Chondrocyte (in vitro differentiated cells): ENCODE measurements at places on chromosomes 7 and 10. TPM values are rescaled to one million over a fixed set of nuclear protein-coding genes. Genes with fewer than 3 reads are reported as not detected.

DNA sequence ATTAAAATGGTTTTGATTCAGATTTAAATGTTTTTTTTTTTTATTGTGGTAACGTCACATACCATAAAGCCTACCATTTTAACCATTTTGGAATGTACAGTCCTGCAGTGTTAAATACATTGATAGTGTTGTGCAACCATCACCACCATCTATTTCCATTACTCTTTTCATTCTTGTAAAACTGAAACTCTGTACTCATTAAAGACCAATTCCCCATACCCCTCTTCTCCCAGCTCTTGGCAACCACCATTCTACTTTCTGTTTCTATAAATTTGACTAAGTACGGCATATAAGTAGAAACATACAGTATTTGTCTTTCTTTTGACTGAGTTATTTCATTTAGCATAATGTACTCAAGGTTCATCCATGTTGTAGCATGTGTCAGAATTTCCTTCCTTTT is 96.2 kb downstream of the EXOC4 start:
- DNase-seq: no peak

DNA sequence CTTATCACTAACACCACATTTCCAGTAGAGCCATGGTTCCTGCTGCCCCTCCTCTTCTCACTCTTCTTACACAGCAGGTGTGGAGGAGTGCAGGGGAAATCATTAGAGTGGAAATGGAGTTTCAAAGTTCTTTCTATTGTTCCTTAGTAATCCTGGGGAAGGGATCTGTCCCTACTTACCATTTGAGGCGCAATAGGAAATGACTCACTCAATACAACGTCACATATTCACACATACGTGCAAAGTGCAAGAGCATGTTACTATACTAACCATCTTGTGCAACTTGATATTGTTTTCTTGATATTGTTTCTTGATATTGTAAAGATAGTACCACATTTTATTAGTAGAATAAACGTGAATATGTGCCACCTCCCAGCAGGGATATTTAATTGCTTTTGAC is 1010.2 kb downstream of the DNAJB9 start:
- DNase-seq: no peak

DNA sequence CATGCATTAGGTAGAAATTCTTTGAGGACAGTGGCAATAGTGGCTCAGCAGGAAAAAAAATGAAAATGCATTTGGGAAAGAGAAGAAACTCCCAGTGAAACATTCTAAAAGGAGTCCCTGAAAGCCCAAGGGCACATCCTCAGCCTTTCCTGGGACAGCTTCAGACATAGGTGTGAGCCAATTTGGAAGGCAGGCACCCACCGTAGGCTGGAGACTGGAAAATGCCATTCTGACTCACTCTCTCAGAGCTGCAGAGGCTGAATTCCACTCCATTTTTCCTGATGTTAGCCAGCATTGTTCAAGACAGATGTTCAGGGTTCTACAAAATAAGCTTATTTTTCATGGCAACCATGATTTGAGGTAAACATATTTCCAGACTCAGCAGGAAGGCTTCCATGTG is 379.0 kb upstream of the FZD8 start:
- DNase-seq: no peak

DNA sequence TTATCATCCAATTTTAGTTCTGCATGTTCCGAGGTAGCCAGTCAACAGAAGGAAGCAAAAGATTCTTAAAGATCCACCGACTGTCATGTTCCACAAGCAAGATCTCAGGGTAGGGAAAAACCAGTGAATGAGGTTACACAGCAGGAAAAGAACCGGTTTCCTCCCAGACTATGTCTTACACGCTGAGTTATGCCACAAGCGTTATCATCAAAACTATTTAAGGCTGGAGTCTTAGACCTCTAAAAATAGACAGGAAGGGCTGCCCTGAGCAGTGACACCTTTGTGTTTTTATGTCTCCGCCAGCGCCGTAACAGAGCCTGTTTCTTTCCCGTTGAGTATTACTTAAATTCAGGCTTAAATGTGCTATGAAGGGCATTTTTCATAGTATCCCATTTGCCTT is 48.3 kb downstream of the PROSER2 start:
- DNase-seq: no peak

DNA sequence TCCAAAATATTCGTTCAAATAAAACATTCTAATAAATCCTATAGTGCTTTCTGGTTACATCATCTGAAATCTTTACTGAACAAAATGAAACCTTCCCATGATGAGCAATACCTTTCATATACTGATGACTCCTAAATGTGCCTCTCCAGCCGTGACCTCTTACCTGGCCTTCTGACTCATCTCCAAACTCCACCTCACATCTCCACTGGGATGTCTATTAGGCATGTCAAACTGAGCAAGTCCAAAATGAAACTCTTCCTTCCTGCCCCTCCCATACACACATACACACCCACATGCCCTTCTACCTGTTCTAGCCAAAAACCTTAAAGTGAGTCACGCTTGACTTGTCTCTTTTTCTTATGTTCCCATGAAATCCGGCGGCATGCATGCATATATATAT is 22.9 kb downstream of the GSAP start:
- no peak for DNase-seq

DNA sequence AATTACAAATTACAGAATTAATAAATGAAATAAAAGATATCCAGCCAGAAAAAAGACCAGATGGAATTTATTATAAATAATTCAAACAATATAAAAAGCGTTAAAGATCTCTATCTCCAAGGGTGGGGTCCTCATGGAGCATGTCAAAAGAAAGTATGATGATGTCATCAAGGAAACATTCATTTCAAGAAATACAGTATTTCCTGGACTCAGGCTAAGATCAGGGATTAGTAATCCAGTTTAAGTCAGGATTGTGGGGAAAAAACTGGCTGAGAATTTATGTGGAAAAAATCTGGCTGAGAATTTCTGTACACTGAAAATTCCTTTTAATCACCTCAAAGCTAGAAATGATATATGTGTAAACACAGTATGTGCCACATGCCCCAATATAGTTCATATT is 1075.3 kb downstream of the XPNPEP1 start:
- DNase-seq: no peak

Gene GIMAP6
- not detected in 3 replicates for total RNA-seq
